ENCODE measurements at places on chromosomes 7 and 10.

DNA sequence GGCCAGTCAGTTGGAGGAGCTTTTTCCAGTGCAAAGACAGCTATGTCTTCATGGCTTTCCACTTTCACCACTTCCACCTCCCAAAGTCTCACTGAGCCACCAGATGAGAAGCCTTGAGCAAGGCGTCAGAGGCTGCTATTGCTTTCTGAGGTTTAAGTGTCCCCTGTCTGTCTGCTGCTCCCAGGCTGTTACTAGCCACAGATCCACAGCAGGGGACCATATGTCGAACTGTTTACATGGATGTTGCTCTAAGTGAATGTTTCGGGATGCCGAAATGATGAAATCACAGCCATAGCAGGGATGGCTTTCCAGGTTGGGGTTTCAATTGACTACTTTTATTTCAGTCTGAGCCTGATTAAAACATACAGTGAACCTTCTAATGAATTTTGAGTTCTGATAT is 88.5 kb downstream of the AVL9 start:
- DNase-seq, result no peak

DNA sequence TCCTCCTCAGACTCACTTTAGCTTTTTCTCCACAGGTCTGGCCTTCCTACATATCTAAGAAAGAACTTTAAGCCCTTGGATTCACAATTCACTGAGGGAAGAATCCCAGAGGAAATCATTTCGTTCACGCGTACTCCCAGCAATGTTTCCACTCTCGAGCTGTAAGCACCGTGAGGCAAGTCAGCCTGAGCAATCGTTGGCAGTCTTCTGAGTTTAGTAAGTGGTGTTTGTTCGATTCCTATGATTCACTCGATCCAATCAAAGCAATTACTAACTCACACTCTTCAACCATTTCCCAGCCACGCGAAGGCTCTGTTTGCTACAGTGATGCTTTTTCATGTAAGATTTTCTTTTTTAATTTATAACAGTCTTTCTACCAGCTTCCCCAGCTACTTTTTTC is 10.2 kb upstream of the PRLHR start:
- DNase-seq, result no peak

DNA sequence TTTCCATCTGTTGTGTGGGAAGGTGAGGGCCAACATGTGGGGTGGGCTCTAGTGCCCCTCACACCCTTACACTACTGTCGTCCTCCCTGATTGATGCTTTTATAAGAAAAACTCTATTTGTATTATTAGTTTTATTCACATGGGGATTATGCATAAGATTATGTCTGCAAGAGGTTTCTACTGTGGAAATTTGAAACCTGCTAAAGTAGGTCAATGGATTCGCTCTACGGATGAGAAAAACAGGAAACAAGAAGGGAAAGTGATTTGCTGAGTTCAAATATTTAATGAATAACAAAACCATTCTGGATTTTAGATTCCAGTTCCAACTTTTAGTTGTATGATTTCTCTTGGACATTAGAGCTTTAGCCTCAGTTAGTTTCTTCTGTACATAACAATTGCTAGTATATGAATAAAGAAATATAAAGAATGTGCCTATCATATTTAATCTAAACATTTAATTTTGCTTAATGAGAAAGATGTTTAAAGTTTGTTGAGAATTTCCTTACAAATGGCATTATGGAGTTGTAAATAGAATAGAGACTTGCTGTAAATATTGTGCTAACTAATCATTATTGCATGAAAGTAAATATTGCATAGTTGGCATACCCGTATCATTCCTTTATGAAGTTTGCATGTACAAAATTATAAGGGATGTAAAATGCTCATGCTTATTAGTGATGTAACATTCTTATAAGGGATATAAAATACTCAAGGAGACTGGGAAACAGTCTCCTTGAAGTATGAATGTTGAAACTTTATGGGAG is 193.8 kb downstream of the THSD7A start:
- no peak for DNase-seq

GRCh38 chr7:116578526-116578925 is 53.7 kb downstream of the CAV1 start:
- no peak for DNase-seq

- no peak for DNase-seq
Observed at GRCh38 chr7:156823435-156823834, 69.5 kb downstream of the LMBR1 start.

DNA sequence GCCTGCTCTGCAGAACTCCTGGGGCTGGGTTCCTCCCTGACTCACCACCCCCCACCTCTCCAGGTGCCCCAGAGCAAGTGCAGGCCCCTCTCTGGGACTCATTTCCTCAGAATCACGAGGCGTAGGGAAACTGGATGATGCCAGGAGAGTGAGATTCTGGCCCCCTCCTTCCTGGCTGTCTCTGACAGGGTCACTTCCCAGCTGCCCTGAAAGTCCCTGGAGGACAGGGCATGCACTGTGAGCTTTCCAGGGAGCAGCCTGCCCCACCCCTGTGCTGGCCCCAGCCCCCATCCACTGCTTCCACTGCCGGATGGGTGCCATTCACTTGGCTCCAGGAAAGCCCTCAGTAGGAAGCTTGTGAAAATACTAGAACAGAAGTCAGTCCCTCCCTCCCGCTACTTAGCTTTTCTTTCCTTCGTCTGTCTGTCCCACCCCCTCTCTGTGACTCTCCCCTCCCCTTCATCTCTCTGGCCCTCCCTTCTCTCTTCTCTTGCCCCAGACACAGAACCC is 10.4 kb downstream of the TACR2 start:
- peak; percentile 52 for DNase-seq

DNA sequence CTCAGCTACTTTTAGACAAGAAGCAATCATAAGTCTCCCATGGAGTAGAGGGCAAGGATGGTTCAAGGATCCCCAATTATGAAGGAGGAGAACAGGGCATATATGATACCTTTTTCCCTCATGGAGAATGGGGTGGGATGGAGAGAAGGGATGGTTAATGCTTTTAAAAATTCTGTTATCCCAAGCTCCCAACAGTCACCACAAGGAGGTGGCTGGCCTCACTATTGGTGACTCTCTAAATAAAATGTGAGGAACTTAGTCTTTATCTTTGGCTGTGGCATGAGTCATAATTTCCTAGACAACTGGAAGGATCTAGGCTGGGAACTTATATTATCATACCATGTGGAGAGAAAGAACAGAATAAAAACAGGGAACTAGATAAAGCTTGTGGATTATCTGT is 297.0 kb downstream of the PHTF2 start:
- DNase-seq, result peak; percentile 2

All from kidney capillary endothelial cell (primary cell).